Right lobe of liver (tissue), 6 donors: ENCODE measurements at places on chromosomes 16 and 17.
A peak's percentile ranks its signal among the peaks of the same experiment; 100 is the strongest.

- no peak for DNase-seq
Measured at GRCh38 chr16:13529193-13529982, 390.6 kb upstream of the ERCC4 start.

DNA sequence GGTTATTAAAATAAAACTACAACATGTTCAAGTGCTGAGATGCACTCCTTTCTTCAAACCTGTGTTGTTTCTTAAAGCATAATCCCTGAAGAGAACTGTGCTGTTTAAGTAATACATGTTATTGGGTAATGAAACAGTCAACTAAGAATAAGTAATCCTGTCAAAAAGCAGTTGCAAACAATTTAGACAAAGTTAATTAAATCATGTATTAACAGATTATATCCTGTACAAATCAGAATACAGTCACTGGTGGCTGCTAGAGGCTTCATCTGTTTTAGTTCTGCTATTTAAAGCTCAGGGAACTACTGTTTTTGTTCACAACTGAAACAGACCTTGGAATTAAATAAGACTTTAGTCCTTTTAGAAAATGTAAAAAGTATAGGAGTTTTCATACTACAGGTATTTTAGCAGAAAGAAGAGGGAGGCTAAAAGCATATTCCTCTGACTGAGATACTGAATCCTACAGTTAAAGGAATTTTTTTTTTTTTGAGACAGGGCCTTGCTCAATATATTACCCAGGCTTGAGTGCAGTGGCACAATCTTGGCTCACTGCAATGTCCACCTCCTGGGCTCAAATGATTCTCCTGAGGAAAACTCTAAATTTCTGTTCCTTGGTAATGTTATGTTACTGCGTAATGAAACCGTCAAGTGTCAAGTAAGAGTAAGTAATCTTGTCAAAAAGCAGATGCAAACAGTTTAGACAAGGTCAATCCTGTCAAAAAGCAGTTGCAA lies 27.3 kb upstream of the ITGA2B start:
- DNase-seq = no peak

DNA sequence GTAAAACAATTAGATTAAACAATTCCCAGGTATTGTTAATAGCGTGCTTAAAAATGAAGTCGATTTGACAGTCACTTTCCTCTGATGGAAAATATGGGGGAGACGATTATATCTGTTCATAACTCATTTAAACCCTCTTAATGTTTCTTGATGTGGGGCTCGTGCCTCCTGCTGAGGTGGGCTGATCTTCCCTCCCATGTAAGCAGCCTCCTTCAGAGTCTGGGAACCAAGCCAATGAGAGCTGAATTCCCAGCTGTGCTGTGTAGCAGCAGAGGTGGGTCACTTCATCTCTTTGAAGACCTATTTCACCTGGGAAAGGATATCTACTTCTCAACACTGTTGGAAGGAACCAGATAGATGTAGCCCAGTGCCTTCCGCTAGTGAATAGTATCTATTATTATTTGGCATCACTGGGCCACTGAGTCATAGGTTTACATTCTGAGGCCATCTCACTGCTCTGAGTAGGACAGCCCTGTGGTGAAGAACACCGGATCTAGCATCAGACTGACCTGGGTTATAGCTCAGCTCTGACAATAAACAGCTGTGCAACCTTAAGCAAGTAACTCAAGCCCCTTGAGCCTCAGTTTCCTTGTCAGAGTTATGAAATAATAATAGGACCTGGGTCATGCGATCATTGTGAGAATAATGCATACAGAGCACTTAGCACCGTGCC lies 85.3 kb upstream of the C16orf82 start:
- no peak for DNase-seq

GRCh38 chr17:901191-901950 lies 78.2 kb downstream of the NXN start:
- peak; percentile 40 for DNase-seq

GRCh38 chr17:43791589-43791988 lies 11.4 kb downstream of the CFAP97D1 start:
- DNase-seq = no peak
